NCI-H1417 (cell line): ENCODE measurements at places on chromosomes 12 and 14.

GRCh38 chr12:107317751-107318555 is 224.6 kb upstream of the CRY1 start:
- peak; percentile 96 for DNase-seq

GRCh38 chr12:117643971-117644370 is 282.5 kb upstream of the NOS1 start:
- no peak for DNase-seq

- DNase-seq = peak; percentile 88
Measured at GRCh38 chr12:82651489-82651888, 35.2 kb upstream of the TMTC2 start.

GRCh38 chr12:45517381-45517780 is 212.1 kb upstream of the ARID2 start:
- no peak for DNase-seq

DNA sequence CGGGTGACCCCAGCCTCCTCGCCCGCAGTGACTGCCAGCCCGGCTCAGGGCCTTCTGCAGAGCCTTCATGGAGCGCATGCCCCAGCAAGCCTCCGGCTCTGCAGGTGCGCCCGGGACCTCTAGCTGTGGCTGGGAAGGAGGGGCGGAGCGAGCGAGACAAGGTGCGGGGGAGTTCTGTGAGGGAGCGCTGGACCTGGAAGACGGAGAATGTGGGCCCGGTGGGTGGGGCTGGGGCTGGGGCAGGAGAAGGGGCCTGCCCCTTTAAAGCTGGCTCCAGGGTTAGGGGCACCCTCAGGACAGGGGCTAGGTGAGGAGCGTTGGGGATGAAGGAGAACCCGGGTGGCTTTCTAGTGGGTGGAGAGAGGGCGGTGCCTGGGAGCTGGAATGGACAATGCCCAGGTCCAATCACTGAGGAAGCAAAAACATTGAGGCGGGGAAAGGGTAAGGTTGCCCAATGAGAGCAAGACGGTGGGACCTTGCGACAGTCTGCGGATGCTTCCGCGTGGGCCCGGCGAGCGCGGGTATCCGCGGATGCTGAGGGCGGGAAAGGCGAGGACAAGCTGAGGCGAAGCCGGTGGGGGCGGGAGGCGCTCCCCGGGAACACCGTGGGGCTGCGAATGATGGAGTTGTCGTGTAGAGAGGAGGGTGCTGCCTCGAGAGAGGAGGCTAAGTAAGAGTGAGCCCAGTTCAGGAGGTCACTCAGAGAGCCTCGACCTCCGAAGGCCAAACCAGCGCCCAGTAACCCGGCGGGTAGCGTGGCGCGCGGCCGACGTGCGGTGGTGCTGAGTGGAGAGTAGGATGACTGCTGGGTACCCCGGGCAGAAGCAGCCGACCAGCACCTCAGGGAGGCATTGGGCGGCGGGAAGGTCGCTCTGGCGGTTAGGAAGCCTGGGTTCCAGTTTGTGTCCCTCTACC is at the start of gene GLS2:
Gene GLS2, minus strand, starts transcription at position 121 of the 915 bp plus-strand sequence. Its CDS starts 43 bp downstream, at position 78.
- DNase-seq = peak; percentile 93

- DNase-seq = no peak
Measured at GRCh38 chr14:60204843-60205774, 39.9 kb upstream of the DHRS7 start.

DNA sequence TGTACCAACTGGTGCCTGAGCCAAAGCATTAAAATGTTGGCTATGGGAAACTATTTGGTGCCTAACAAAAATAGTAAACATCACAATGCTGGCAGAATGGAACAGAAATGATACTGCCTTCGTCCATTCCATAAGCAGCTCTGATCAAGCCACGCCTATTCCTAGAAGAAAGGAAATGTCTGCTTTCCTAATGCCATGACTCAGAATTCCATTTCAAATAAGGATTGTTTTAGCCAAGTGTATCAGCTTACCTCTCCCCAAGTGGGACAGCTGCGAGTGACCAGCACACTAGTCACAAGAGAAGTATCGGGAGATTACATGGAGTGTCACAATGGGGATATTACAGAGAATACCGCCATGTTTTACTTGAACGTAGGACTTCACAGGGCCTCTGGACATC is 38.7 kb downstream of the GLT8D2 start:
- no peak for DNase-seq

DNA sequence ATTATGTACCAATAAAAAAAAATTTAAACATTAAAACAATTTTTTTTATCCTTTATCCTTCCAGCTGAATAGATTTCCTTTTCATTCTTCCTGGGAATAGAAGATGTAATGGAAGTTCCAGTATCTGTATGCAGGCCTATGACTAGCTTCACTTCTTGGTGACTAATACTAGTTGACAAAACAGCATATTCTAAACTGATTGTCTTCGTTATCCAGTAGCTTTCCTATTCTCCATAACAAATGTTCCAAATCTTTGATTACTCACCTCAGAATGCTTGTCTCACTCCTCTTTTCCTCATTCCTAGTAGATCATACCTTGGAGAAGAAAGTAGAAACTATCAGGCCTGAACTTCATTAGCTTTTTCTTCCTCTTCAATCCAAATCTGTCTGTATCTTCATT is 70.7 kb downstream of the PLEKHA5 start:
- no peak for DNase-seq

GRCh38 chr12:103780093-103780440 is 61.0 kb downstream of the NT5DC3 start:
- no peak for DNase-seq

DNA sequence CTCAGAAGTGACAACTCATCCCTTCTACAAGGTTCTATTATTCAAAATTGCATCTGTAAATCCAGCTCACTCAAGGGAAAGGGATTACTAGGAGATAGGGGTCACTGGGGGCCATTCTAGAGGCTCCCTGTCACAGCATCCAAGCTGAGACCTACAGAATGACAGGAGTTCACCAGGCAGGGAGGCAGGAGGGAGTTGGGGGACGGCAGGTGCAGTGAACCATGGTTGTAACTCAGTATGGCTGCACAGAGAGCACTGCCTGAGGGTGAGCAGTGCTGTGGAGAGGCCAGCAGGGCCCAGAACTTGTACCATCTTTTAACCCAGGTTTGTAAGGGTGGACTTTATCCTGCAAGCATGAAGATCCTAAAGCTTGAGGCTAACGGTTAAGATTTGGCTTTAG is 37.9 kb upstream of the SINHCAF start:
- no peak for DNase-seq

- no peak for DNase-seq
Measured at GRCh38 chr12:4569261-4569660, 7.3 kb downstream of the DYRK4 start.

DNA sequence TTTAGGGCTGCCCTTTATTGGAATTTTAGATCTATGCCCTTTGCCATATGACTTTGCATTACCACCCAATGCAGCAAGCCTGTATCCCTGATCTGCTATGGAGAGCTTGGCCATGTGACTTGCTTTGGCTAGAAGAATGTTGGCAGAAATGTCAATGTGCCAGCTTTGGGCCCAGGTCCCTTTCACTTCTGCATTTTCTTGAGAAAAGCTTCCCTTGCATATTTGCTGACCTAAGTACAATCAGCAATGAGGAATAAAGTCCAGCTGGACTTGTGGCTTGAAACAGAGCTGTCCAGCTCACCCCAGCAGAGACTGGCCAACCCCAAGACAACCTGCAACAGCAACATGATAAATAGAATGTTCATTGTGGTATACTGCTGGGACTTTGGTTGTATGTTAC is 135.9 kb downstream of the PAH start:
- no peak for DNase-seq

DNA sequence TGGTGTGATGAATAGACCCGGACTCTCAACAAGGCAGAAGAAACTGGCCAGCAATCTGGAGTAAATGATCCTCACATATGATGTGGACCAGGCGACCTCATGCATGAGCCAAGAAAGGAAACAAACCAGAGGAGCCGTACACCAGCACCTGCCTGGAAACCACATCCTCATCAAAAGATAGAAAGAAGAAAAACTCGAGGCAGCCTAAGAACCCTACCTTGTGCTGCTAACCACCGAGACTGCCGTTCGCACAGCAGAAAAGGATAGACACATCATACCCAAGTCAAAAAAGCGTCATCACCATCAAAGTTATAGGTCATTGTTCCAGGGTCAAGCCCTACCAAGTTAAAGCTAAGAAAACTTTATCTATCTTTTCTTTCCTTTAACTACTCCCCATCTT is 66.7 kb downstream of the RESF1 start:
- no peak for DNase-seq

- peak; percentile 79 for DNase-seq
Measured at GRCh38 chr14:53306267-53306721, 153.2 kb upstream of the DDHD1 start.

GRCh38 chr12:27498761-27499160 is 25.2 kb upstream of the PPFIBP1 start:
- no peak for DNase-seq

DNA sequence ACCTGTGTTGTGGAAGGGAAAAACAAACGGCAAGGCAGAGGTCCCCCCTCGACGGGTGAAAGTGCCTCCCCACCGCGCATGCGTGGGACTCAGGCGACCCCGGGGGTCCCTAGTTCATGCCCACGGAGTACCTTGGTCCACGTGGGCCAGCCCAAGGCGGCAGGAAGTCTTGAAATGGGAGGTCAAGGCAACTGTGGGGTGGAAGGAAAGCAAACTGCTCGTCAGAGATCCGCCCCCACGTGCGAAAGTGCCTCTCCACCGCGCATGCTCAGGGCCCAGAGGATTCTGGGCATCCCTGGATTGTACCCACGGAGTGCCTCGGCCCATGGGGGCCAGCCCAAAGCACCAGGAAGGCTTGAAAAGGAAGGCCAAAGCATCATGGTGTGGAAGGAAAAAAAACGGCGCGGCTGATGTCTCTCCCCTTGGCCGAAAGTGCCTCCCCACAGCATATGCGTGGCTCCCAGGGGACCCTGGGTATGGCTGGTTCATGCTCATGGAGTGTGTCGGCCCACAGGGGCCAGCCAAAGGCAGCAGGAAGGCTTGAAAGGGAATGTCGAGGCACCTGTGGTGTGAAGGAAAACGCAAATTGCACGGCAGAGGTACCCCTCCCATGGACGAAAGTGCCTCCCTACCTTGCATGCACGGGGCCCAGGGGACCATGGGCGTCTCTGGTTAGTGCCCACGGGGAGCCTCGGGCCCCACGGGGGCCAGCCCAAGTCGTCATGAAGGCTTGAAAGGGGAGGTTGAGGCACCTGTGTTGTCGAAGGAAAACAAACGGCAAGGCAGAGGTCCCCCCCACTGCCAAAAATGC is 369.7 kb downstream of the ALG10 start:
- DNase-seq = no peak

- DNase-seq = no peak
Measured at GRCh38 chr12:39405580-39405979, 37.3 kb downstream of the KIF21A start.

DNA sequence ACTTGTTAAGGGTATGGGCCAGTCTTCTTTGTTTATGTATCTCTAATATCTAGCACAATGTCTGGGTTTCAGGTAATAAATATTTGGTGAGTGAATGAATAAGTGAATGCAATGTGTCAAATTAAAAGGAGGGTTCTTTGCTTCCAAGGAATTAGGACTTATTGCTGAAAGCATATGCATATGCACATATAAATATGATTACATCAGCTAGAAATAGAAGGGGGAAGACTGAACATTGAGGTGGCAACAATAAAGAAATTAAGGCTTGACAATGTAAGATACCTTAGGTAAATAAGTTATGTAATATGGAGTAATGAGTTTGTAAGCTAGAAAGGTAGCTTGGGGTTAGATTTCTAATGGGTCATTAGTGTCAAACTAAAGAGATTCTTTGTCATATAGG is 37.7 kb downstream of the KCNMB4 start:
- DNase-seq = no peak

GRCh38 chr12:89236237-89236636 is 116.1 kb downstream of the DUSP6 start:
- no peak for DNase-seq

- DNase-seq = no peak
Measured at GRCh38 chr14:64198486-64198885, 95.7 kb downstream of the ESR2 start.

GRCh38 chr14:68619790-68620574 is 172.9 kb downstream of the ZFP36L1 start:
- no peak for DNase-seq

GRCh38 chr12:114136631-114137030 is 170.5 kb upstream of the RBM19 start:
- DNase-seq = no peak

DNA sequence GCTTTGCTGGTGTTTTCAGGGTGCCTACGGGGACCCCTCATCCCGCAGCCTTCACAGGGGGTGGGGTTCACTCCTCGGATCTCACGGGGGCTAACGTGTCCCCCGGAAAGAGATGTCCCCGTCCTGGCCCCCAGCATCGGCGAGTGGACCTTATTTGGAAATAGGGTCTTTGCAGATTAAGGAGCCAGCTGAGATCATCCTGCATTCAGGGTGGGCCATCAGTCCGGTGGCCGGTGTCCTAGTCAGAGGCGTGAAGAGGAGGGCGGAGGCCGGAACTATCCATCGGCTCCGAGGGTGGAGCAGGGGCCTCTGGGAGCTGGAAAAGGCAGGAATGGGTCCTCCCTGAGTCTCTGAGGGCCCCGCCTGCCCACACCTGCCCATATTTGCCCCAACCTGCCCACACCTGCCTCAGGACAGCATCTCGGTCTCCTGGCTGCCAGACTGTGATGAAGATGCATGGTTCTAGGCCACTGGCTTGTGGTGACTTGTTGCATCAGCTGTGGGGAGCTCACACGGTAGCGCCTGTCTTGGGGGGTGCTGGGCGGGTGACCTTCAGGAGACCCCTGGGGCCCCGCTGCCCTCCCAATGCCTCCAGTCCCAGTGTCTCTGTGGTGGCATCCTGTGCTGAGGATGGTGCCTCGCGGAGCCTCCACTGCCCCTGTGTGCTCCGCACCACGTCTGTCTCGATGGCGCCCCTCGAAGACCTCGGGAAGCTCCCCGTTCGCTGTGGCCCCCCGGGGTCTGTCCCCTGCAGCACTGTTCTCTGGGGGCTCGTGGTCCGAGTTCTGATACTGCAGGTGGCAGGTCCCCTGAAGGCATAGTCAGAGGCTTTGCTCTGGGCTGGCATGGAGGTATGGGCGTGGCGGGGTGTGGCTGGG is 14.7 kb downstream of the NOC4L start:
- DNase-seq = no peak

DNA sequence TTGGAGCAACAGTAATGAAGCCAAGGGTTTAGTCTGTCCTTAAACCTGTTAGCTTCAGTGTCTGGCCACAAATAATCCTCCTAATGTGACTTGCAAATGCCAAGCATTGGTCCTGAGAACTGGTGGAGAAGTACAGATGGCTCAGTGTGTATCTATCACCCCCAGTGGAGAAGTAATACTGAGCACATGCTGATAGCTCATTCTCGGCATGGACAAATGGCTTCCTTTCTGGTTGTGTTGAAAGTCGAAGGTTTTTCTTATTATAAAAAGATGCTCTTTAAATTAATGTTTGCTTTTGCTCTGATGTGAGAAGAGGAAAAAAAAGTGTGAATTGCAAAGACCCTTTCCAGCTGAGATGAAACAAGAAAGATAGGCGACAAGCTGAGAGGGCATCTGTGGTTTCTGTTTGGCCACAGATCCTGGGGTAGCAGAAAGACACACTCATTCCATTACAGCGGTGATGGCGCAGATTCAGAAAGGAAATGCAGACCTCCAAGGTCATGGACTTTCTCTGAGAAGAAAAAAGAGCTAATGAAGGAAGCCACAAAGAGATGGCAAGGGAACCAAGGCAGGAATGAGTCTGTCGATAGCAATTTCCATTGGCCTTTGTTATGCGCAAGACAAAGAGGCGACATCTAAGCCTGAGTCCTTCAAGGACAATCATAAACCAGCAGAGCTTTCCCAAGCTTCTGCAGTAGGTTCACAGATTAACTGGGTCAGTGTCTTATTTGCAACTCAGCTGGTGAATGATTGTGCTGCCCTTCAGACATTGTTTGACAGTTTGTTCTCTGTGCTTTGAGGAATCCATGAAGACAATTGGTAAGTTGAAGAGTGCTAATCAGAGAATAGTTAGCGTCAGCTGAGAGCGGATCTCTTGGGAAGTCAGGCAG is 155.5 kb upstream of the RGS6 start:
- no peak for DNase-seq
